ENCODE measurements at places on chromosomes 4 and X.

DNA sequence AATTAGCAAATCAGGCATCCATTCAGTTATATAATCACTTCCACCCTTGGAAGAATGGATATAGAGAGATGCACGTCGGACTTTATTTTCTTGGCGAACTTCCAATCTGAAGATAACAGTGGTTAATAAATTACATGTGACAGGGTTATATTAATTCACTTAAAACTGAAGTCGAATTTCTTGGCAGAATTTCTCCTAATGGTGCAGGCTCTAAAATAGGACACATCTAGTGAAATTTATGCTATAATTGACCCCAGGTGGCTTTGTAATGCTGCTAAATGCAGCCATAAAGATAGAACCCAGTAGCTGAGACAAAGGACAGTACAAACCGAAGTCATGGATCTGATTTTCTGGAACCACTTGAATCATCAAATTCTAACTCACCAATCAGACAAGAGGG lies 20.8 kb upstream of the SLC10A4 start:
- no peak for DNase-seq

DNA sequence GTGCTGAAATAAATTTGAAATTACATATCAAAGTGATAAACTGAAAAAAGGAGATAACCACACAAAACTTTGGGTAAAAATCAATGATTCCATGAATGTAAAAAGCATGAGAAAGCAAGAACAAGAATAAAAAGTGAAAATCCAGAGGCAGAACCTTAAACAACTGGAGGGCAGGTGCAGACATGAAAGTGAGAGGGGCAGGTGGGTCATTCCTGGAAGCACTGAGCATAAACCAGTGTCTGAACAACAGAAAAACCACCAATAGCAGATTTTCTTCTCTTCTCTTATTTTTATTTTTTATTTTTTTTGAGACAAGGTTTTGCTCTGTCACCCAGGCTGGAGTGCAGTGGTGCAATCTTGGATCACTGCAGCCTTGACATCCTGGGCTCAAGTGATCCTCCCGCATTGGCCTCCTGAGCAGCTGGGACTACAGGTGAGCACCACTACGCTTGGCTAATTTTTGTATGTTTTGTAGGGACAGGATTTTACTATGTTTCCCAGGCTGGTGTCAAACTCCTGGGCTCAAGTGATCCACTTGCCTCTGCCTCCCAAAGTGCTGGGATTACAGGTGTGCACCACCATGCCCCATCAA lies 46.8 kb upstream of the GPR78 start:
- DNase-seq, result no peak

GRCh38 chr4:179539641-179540040 lies 2097.4 kb upstream of the AGA start:
- DNase-seq, result no peak

GRCh38 chr4:45102716-45103115 lies 376.4 kb upstream of the GNPDA2 start:
- no peak for DNase-seq

- DNase-seq, result no peak
These were observed 695 bp upstream of the GPR101 start for GRCh38 chrX:137034508-137034872.

GRCh38 chrX:39815631-39816030 lies 282.1 kb downstream of the BCOR start:
- DNase-seq, result no peak

- DNase-seq, result no peak
These were observed 14.5 kb upstream of the ENPP6 start for GRCh38 chr4:184232202-184232601.

GRCh38 chrX:46117234-46117633 lies 428.0 kb downstream of the ZNF674 start:
- no peak for DNase-seq

DNA sequence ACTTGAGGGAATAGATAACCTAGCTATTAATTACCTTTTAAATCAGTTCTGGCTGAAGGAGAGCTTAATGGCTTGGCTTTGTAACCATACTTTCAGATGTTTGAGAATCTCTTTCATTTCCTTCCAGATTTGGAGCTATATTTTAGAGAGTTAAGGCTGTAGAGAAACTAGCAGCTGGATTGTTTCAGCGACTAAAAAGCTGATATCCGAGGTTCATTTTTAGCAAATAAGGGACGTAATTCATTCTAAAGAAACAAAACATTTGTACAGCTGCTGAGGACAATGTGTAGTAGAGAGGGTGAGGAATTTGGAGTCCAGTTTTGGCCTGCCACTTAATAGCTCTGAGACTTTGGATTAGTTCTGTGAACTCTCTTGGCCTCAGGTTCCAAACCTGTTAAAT lies 12.2 kb downstream of the OSTC start:
- no peak for DNase-seq

- no peak for DNase-seq
These were observed 217.0 kb downstream of the BMPR1B start for GRCh38 chr4:94974773-94975172.

DNA sequence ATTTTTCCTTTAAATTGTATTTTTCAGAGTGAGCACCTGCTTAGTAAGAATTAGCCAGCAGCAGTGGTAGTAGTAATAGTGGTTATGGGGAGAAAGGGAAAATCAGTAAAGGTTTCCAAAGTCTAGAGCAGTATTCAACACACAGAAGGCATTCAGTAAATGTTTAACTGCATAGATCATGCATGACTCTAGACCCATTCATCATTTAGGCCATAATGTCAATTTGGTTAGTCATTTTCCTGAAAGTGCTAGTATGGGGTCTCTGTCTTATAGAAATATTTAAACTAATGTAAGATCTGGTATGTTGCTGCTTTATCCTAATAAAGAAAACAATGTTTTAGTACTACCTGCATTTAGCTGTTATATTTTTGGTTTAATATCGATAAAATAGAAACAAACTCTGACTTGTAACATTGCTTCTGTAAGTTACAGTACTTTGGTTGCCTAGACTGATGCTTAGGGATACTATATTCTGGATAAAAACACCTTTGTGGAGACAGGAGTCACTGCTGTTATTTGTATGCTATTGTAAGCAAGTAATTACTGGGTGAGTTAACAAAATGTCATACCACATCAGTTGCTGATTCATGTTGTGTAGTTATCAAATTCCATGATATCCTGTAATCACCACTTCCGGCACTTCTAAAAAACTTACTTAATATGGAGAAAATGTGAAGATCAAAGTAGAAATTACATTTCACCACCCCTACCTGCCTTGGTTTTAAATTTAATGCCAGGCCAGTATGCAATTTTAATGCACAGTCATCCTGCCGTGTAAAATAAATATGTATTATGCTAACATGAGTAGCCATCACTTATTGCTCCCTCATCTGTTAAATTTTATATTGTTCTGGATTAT lies 115.8 kb upstream of the BMPR1B start:
- DNase-seq, result no peak

DNA sequence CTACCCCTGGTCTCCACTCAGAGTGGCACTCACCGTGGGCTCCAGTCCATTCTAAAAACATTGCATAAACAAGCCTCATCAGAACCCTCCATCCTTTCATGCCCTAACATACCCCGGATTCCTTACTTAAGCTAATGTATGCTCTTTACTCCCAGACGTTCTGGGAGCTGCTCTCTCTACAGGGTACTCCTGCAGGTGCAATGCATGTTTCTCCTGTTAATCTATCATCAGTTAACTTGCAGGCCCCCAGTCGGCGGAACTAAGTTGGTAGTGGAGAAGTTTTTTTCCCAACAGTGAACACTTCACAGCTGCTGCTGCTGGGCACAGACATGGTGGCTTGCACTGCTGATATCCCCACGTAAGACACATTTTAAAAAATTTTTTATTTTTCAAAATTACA lies 161.6 kb upstream of the FAT1 start:
- no peak for DNase-seq

DNA sequence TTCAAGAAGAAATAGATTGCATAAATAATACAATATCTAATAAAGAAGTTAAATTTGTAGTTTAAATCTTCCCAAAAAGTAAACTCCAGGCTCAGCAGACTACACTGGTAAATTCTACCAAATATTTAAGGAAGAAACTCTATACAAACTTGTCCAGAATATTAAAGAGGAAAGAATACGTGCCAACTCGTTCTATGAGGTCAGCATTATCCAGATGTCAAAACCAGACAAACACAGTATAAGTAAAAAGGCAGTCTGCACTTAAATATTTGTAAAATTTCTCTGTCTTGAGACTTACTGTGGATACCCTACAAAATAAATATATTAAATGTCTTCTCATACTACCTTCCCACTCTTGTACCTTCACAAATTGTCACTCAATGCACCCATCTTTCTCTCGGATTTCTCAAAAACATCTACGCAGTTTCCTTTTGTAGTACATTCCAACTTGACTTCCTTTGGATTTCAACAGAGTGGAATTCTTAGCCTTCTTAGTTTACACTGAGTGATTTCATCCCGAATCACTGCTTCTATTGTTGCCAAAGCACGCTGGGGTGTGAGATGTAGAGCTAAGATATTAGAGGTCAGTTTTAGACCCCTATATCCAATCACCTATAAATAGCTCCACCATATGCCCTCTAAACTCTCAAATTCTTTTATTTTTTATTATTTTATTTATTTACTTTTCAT lies 71.6 kb upstream of the MAB21L2 start:
- no peak for DNase-seq

- peak; percentile 68 for DNase-seq
These were observed 3.6 kb downstream of the MAGIX start for GRCh38 chrX:49165901-49166881.

DNA sequence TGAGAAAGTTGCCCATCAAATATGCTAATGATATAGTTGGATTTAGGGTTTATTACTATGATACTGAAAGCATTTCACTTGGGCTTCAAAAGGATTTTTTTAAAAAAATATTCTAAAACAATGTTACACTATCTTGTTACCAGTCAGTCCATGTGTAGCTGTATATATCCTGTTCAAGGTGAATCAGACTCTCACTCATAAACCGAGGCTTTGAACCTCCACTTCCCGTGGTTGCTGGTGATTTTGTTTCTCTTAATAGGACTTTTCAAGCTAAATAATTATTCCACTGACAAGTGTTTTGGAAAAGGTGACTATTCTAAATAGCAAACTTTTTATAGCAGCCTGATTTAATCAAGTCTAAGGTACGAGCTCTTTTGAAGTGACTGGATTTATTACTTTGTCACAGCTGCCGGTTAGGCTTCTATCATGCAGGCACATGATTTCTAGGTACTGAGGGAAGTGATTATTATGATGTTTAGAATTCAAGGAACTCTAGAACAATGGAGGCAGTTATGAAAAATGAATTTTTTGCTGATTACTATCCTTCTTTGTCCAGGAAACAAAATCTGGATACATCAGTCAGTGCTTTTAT lies 287.7 kb downstream of the KCTD8 start:
- DNase-seq, result no peak

DNA sequence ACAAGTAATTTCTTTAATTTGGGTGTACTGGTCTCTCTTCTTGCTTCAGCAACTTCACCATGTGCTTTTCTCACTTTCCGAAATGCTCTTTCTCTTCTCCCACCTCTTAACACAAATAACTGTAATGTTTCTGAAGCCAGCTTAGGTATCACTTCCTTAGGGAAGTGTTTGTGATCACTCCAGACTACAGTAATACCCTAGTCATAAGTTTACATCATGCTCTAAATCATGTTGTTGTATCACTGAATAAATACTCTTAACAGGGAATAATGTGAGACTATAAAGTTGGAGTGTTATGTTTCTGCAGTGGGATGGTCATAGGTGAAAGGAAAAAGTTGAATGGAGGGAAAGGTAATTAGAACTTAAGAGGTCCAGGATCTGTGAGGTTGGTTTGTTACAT lies 712.3 kb downstream of the C4orf33 start:
- no peak for DNase-seq

- DNase-seq, result no peak
These were observed 72.5 kb upstream of the EMCN start for GRCh38 chr4:100590325-100590724.

GRCh38 chr4:52507774-52508173 lies 151.3 kb downstream of the USP46 start:
- DNase-seq, result no peak

DNA sequence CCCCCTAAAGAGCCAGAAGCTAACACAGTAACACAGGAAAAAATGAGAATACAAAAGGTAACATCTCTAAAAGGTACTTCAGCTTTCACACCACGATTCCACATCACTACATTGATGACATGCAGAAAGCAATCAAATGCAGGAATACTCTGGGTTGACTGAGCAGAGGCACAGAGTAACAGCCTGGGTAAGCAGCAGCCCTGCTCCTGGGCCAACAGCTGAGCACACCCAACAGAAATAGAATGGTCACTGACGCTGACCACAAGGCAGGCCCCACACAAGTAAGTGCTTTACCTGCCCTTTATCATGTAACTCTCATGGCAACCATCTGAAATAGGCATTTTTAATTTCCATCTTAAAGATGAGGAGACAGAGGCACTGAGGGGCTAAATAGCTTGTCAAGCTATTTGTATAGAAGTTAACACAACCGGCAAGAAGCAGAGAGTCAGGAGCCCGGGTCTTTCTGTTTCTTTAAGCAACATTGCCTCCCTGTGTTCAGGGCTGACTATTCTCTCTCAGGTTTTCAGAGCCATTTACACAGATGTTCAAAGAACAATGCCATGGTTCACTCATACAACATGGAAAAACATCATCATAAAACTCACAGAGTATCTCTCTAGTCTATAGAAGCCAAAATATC lies 168.9 kb downstream of the ZNF674 start:
- peak; percentile 8 for DNase-seq

- no peak for DNase-seq
These were observed 793 bp downstream of the GRIA3 start for GRCh38 chrX:123184866-123185276.

DNA sequence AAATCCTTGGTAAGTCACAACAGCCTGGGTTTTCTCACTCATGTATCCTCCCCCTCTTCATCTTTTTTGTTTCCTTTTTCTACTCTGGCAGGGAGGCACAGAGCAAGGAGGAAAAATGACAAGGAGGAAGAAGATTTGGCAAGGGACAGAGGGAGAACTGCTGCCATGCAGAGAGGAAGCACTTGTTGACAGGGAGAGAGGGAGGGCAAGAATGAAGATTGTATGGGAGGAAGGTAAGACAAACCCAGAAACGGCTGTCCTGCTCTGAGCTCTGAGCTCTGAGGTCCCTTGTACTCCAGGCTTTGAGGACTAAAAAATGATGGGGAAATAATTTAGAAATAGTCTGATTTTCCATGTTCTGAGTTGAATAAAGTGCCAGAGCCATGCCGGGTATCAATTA lies 123.9 kb downstream of the DCHS2 start:
- no peak for DNase-seq

DNA sequence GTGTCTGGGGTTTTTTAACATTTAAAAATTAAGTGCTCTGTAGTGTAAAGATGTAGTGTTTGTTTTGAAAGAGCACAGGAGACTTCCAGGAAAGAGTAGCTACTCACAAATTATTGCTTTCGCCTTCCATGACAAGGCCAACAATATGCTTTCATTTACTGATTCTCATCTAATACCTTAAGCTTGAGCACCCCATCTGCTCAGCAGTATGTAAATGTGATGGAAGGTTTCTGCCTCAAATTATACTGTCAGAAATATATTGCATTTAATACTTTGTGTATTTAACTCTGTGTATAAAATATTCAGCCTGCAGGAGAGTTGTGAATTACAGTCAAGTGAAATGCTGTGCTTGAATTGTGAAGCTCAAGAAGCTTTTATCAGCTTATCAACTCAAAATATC lies 296.3 kb upstream of the ATOH1 start:
- DNase-seq, result no peak

- no peak for DNase-seq
These were observed 10.9 kb downstream of the SAP30 start for GRCh38 chr4:173381610-173382009.

Measured in stimulated activated CD4-positive, alpha-beta T cell treated with anti-CD3 and anti-CD28 coated beads, Interleukin-15, amount 100 ng/mL, for 48 hours (primary cell).